ENCODE measurements at places on chromosomes 6 and 20.
A peak's percentile ranks its signal among the peaks of the same experiment; 100 is the strongest.

GRCh38 chr6:21914121-21914973 lies 320.8 kb downstream of the SOX4 start:
- no peak for DNase-seq

DNA sequence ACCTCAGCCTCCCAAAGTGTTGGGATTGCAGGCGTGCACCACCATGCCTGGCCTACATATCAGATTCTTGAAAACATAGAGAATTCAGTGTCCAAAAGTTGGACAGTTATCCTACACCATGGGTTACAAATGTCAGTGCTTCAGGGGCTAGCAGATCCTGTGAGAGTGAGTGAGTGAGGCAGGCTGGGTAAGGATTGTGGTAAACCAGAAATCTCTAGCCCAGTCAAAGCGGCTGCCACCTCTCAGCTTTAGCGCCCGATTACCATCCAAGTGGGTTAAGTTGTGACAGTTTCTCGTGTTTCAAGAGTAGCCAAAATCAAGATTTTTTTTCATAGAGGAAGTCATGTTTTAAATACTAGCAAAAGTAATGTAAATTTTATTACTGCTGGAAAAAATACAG lies 21.9 kb upstream of the CSE1L start:
- no peak for DNase-seq

GRCh38 chr6:26660000-26660361 lies 435 bp upstream of the ZNF322 start:
- peak; percentile 15 for DNase-seq

DNA sequence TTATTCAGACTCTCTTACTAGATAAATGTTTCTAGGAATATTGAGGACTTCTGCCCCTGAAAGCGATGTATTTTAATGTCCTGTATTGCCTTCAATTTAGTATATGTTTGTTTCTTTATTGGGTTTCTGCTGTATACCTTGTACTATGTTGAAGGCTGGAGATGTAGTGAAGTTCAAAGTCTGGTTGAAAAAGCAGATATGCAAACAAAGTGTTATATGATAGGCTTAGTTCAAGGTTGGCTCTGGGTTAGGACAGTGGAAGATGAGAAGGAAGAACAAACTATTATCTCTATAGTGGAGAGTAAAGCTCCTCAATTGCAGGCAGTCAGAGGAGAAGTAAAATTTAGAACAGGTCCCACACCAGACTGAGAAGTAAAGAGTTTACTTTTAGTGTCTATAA lies 36.3 kb upstream of the ADGRG6 start:
- DNase-seq = no peak

DNA sequence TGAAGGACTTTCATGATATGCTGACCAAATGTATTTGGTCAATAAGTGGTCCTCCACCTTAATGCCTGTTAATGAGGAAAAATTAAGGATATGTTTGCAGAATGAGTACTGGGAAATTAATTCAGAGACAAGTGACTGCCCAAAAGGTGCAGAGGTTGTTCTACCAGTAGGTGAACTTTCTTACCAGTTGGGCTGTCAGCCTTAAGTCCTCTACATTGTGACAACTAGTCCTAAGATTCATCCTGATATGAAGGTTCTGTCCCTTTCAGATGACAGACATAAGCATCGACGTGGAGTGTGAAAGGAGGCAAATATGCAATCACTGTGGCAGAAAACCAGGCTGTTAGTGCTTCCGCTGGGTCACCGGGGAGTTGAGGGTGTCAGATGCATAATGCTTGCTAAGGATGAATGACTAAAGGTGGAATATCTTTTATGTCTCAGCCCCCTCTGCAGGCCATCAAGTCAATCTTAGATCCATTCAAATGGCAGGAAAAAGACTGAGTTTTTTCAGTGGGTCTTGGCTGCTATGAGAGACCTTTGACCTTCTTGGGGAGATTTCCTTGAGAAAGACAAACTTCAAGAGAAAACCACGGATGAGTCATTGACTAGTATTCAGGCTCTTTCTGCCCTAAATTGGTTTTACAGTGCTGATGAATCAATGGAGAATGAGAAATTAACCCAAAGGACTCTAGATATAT lies 226.0 kb downstream of the TPBG start:
- DNase-seq = no peak

- DNase-seq = no peak
Observed at GRCh38 chr20:22905658-22906057, 129.5 kb upstream of the SSTR4 start.

- DNase-seq = no peak
Observed at GRCh38 chr6:144899161-144899560, 614.0 kb downstream of the UTRN start.

DNA sequence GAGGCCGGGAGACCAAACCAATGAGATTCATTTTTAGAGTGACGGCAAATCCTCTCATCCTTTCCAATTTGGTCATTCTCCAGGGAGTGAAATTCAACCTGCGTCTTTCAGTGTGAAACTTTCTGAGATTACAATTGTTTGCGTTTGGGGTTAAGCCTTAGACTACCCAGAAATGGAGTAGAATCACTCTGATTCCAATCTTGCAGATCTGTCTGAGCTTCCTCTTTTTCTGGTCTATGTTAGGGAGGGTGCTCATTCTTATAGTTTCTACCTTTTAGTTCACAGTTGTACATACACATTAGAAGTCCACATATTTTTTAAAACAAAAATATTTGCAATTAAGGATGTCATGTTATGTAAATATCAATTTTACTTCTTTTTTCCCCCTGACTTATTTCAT lies 183.0 kb upstream of the PHACTR1 start:
- DNase-seq = no peak

DNA sequence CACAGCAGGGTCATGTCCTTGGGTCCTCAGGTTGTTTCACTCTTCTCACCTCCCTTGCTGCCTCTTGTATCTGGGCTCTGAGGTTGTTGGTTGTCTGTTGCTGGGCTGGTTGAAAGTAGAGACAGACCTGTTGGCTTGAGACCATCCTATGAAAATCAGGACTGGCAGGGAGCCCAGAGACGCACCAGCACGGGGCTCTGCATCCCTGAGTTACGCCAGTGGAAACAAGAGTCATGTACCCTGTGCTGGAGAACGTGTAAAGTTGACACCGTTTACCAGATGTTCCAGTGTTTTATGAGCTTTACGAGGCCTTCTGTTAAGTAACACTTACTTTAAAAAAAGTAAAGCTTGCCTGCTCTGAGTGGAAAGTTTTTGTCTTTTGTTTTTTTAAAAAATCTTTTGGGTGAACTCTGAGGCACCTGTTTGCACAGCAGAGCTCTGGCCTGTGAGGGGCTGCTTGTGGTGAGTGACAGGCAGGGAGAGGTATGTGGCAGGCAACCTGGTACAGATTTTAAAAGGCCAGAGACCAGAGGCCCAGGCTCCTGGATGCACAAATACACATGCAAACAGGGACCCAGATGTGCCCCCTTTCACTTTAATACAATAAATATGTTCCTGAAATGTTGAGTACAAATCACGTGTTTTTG lies 260.0 kb upstream of the SUPT3H start:
- no peak for DNase-seq

GRCh38 chr20:5970381-5970780 lies 19.9 kb downstream of the MCM8 start:
- DNase-seq = no peak

- no peak for DNase-seq
Observed at GRCh38 chr6:87274660-87275274, 47.6 kb upstream of the SMIM8 start.

- DNase-seq = no peak
Observed at GRCh38 chr6:11042025-11042749, 1.9 kb downstream of the ELOVL2 start.
